ENCODE measurements at places on chromosomes 12 and 14.

- peak; percentile 79 for DNase-seq
Measured at GRCh38 chr14:102316338-102316742, 3.2 kb upstream of the ZNF839 start.

- DNase-seq: no peak
Measured at GRCh38 chr12:5554711-5555110, 122.8 kb downstream of the NTF3 start.

DNA sequence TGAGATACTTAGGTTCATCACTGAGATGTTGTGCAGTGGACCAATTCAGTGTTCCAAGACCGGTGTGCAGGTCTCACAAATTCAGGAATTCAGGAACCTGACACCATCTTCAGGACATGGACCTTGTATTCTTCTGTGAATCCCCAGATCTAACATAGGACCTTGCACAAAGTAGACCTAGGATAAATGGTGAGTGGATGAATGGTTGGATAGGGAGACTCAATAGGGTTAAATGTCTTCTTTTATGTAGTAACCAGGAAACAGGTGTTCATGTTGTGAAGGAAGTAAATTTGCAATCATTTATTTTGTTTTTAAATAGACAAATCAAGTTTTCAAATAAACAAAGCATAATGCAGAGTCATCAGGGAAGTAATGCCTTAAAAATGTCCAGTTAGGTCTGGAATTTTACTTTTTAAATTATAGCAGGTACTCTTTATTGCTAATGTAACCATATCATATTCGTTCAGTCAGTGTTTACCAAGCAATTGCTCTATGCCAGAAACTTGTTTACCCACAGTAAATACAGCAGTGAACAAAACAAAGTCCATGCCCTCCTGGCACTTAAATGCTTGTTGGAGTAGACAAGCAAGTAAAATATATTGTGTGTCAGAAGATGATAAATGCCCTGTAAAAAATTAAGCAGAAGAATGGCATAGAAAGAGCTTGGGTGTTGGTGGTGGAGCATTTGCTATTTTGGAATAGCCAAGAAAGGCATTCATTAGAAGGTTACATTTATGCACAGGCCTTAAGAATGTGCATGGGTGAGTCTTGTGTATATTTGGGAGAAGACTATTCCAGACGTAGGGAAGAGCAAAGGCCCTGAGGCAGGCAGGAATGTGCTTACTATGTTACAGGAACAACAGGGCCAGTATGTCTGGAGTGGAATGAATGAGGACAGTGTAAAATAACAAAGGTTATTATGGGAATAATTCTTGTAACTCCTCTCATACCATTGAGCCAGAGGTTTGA lies 26.3 kb downstream of the RXYLT1 start:
- no peak for DNase-seq

DNA sequence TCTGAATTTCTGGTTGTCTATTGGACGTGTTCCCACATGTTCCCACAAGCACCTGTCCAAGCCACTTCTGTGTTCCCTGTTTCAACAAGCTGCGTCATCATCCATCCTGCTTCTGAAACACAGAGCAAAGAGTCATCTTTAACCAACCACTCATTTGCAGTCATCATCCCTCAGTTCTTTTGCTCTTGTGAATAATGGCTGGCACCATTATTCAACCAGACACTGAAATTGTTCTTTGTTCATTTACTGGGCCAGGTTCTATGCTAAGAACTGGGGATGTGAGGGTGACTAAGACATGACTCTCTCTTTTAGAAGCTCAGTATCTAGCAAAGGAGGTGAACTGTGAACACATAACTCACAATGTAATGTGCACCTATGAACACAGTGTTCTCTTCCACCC lies 40.7 kb upstream of the ANO4 start:
- DNase-seq: no peak

- no peak for DNase-seq
Measured at GRCh38 chr14:104346608-104347007, 208.2 kb downstream of the KIF26A start.

DNA sequence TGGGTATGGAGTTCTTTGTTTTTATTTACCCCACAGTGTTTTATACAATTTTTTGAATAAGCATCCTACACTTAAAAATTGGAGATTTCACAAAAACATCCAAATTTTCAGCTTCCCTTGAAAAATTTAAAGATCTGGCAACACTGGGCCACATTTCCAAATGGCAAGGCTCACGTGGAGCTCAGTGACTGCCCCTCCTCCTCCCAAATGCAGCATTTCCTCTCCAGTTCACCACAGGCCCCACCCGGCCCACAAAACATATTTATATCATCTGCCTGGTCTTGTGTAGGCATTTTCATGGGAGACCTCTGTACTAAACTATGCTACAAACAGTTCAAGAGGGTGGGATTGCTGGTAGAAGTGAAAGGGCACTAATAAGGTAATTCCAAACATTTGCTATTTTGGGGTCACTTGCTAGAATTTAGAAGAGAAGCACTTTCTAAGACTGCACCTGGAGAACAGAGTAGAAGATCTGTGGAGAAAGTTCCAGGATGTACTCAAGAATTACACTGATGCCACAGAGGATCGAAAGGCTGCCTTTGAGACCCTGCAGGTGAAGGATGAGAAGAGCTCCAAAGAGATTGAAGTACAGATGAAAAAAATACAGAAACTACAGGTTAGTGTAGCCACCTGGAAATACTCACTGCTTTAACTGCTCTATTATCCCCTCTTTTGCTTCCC lies 7.3 kb downstream of the FKBP11 start:
- no peak for DNase-seq

DNA sequence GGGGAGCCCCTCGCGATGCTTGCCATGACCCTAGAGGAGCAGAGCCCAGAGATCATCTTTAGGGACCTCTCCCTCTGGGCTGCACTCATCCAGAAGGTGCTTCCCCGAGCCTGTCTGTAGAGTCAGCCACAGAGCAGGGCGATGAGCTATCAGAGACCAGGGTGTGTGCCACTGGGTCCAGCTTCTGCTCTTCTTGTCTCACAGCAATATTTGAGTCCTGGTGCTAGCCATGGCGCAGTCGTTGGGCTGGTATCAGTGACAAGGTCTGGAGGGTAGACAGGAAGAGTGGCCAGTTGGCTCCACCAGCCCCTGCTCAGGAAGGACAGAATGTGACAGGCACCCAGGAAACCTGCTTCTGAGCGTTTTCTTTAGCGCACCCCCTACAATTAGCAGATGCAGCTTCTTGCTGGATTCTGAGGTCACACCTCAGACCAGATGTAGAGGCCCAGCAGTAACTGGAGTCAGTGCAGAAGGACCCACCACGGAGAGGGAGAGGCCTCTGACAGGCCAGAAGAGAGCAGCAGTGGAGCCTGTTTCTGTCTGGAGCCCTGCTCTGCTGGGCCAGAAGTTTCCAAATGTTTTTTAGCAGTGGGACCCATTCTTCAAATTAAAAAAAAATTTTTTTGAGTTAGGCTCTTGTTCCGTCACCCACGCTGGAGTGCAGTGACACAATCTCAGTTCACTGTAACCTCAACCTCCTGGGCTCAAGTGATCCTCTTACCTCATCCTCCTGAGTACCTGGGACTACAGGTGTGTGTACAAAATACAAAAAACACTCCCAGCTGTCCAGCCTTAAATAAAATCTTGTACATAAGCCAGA lies 23.7 kb downstream of the ANKRD9 start:
- no peak for DNase-seq

GRCh38 chr14:105283028-105283427 lies 17.8 kb downstream of the BRF1 start:
- no peak for DNase-seq

DNA sequence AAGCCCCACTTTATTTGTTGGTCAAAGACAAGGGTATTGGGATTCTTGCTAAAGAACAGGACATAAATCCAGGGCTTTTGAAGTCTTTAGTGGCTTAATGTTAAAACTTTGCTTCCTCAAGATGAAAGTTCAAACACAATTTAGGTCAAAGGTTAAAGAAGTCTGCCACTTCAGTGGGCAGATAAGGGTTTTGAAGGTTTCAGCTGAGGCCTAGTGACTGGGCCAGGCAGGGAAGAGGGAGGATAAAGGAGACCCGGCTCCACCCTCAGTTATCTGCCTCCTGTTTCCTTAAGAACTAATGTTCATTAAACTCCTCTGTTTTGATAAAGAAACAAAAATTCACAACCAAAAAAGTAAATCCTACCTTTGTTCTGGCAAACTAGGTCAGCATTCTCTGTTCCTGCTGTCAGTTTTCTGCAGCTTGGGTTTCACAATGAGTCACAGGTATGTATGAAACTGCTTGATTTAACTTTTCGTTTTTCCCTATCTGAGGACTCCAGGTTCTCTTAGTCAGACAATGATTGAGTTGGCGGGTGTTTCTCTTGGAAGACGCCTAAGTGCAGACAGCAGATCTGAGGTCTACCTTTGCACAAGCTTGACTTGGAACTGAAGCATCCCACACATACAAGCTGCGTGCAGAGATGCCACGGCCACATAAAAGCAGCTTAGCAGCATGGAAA lies 208.3 kb downstream of the EXOC5 start:
- DNase-seq: no peak

DNA sequence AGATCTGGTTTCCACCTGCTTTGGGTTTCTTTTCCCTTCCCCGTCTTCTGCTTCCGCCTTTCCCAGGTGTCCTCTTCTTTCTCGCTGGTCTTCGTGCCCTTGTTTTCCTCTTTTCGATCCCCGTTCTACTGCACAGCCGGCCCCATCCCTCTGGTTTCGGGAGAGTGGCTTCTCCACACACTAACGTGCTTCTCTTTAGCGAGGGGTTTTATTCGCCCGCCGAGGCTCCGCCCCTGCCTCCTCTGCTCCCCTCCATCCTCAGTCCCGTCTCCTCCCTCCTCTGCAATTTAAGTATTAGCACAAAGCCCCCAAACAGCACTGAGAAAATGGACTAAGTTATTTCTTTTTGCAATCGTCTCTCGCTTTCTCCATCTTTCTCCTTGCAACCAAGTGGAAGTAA lies at the start of gene SLC7A8:
SLC7A8 (minus strand) TSS at position 182 of the 400 bp plus-strand sequence. CDS start 746 bp downstream, outside the sequence.
- DNase-seq: peak; percentile 79

GRCh38 chr12:120614848-120615247 lies 25.6 kb upstream of the CABP1 start:
- DNase-seq: no peak

GRCh38 chr12:99948370-99948769 lies 36.4 kb downstream of the ANKS1B start:
- DNase-seq: peak; percentile 52

DNA sequence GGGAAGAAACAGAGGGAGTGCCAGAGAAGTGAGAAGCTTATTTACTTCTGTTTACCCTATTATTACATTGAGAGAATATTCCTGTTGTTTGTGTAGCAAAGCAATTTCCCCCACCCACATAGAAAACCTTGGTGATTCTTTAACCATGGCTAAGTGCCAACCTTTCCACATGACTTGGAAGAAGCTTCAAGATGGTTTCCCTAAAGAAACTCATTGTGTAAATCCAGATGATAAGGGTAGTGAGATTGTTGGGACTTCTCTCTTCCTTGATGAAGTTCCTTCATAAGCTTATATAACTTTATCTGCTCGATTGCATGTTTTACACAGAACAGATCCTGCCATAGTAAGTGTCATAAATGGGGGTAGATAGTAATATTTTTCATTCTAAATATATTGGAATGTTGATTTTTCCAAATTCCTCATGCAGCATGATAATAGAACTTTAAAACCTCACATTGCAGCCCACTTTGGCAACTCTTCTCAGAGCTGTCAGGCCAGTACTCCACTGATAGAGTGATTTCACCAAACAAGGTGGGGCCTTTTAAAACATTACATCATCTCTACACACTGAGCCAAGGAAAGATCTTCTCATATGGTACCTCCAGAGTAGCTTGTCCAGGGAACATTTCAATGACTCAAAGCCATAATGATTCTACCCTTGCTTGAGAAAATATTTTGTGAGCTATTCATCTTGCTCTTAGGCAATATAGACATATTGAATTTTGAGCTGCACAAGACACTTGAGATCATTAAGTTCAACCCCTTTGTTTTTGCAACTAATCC lies 47.8 kb upstream of the KIF21A start:
- no peak for DNase-seq

- peak; percentile 12 for DNase-seq
Measured at GRCh38 chr12:122819209-122819785, 16.0 kb upstream of the HIP1R start.

DNA sequence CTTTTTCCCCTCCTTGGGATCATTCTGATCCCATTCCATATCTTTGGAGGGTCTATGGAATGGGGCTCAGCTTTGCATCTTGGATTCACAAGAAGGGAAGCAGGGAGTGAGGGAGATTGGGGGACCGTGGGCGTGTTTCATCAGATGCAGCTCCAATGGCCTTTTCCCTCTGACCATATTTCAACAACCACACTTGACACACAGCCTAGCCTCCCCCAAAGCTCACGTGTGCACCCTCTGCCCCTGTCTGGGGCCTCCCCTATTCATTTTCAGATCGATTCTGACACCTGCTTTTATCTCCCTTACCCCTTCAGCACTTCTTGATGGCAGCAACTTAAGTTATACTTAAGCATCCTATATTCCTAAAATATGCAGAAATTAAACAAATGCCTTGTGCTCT lies 126.6 kb downstream of the CHST11 start:
- no peak for DNase-seq

DNA sequence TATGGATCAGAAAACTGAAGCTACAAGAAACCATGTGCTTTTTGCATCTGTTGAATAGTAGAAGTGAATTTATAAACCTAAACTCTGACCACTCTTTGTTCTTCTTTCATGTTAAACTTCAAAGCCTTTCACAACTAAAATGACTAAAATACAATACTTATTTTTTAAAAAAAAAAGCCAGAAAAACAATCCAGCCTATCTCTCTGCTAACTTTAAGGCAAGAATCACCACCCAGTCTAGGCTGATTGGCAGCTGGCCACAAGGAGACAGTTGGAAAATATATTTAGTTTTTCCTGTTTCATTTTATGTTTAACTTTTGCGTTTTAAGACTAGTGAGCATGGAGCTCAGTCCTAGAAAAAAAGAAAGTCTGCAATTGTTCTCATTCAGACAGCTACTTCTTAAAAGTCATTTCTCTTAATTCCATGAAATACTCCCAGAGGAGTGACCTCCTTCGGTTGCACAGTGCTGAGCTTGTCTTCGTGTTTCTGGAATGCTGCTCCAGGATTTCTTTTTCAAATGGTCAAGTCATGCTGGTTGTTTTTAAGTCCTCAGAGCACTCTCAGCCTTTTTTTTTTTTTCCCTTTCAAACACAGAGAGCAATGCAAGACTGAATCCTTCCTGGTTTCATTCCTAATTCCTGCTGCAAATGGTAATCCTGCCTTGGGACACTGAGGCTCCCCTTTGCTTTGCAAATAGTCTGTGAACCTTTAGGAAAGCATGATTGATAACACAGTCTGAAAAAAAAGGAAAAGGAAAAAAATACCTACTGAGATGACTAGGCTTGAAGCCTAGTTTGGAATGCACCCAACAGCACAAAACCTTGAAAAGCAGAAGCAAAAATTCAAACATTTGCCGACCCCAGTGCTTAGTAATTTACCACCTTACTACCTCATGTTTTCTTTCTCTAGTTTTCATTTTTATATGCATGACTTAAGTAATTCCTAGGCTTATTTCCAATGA lies 233.3 kb upstream of the DAAM1 start:
- DNase-seq: no peak

DNA sequence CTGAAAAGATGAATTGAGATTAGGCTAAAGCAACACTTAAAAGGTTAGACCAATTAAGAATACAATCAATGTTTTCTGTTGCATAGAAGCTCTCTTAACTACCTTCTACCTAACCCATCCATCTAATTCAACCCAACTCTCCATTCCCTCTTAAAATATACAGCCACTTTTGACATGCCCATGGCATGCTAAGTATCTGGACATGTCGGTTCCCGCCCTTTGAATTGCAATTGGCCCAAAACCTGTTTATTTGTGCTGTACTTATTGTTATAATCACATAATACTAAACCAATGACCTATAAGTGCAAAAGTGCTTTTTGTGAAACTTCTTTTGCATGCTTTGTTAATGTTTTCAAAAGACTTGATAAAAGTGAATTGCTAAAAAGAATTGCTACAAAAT lies 37.6 kb upstream of the APPL2 start:
- DNase-seq: no peak

All from NCI-H524 (cell line).